ENCODE measurements at places on chromosomes 6 and 20.

- no peak for DNase-seq
These were observed 51.4 kb upstream of the LGSN start for GRCh38 chr6:63371104-63371715.

DNA sequence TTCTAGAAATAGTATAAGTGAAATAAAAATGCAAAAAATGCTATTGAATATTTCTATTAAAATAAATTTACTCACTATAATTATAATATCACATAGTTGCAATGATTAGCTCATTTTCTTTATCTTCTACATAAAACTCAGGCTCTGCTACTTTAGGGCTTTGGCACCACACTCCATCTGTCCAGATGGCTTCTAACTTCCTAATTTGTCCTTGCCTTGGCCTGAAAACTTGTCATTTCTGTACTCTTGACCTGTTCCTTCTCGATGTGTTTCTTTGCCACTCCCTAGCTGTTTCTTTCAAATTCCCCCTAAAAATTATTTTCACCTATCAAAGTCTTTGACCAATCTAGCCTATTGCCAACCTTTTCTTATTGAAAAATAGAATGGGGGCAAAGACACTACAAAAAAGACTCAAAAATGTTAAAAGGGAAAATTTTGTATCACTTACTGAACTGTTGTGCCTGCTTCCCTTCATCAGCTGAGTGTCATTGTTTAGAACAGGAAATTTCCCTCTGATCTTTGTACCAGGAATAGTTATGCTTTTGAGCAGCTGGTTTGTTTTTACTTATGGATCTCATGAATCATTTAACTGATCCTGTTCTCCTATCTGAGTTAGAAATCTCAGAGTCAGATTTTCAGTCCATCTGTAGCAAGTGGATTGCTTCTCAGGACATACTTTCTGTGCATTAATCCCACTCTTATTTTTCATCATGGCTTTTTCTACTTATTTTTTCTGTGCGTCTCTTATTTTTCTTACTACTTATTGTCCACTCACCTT is 279.2 kb upstream of the CNR1 start:
- no peak for DNase-seq

- no peak for DNase-seq
These were observed 71.8 kb downstream of the SAMD3 start for GRCh38 chr6:130150906-130151305.

DNA sequence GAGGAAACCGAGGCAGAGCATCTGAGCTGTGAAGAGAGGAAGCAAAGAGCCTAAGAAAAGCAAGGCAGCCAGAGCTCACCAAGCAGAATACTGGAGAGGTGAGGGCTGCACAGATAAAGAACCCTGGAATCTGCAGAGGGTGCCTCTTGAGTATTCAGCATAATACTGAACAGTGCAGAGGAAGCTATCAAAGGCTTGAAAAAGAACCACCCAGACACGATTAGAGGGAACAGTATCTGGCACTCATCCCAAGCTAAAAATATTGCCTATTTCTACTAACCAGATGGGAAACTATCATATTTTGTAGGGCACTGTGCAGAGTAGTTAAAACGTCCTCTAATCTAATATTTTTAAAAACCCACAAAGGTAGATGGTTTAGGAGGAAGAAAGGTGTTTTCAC is 41.8 kb upstream of the OPRM1 start:
- no peak for DNase-seq

GRCh38 chr20:3447321-3447720 is 23.5 kb upstream of the ATRN start:
- no peak for DNase-seq

GRCh38 chr20:48294196-48294595 is 508.9 kb upstream of the SULF2 start:
- no peak for DNase-seq

DNA sequence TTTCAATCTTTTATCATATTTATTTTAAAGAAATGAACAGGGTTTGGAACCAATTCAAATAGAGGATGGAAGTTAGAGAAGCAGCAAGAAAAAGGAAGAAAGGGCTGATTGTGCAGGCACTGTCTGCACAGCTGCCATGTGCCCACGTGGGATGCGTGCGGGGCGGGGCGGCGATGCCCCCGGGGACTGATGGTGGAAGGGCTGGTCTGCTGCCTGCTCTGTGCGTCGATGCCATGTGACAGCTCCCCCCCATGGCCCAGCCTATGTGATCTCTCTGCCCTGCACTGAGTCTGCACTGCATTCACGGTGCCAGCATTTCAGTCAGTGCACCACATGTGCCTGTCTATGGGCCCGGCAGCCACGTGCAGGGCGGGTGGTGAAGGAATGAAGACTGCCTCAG is 96.4 kb downstream of the IRF4 start:
- no peak for DNase-seq

- no peak for DNase-seq
These were observed 23.6 kb upstream of the RIPOR2 start for GRCh38 chr6:24959319-24959718.

- no peak for DNase-seq
These were observed 470.2 kb upstream of the BTBD3 start for GRCh38 chr20:11447371-11448100.

DNA sequence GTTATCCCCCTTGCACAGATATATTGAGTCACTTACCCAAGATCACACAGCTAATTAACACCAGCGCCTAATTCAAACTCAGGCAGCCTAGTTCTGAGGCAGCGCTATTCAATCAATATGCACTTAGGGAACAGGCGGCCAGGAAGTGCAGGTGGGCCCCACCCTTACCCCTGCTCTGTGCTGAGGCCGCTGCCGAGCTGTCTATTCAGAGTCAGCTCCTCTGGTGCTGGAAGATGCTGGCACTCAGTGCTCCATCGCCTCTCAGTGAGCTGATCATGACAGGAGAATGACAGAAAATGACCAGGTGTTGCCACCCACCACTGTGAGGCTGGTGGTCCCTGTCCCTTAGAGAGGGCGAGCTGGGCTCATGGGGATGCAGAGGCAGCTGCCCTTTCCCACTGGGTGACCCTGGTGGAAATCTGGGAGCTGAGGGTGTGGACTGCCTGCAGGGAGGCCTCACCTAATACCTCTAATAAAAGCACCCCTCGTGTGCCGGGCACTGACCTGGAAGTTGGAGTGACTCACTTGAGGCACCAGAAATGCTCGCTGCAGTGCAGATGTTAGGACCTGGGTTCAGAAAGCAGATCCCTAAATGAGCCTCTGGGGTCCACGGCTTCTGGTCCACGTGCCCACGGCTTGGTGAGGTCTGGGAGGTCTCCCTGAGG is 42.5 kb upstream of the CD93 start:
- no peak for DNase-seq

- no peak for DNase-seq
These were observed 199.5 kb upstream of the ASCC3 start for GRCh38 chr6:101080597-101080996.

DNA sequence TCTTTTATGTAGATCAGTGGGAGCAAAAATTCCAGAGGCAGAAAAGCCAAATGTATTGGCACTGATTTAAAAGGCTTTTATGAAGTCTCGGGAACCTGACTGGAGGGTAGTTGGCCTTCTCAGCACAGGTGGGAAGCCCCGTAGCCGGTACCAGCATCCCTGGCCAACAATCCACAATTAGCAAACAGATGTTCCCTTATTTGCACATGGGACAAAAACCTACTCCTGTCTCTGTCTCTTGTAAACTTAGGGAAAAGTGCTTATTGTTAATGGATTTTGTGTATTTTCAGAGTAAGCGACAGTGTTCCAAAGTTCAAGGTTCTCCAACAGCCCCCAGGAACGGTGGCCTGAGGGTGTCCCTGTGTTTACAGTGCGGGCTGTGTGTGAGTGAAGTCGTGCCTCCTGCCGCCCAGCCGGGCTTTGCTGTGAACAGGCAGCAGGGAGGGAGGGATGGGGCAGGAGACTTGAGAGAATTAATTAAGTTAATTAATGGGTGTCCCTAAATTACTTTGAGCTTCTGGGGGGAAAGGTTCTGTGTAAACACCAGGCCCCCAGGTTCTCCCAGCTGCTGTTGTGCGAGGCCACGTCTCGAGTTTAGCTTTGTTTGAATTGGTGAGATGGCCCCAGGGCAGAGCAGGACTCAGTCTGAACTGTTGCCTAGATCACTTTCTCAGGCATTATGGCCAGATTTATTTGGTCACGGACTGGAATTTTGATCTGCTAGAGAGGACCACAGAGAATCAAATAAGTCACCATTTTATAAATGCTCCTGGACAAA is 3.9 kb downstream of the SYNJ2 start:
- DNase-seq: no peak

GRCh38 chr6:119311514-119312142 is 37.9 kb downstream of the MAN1A1 start:
- no peak for DNase-seq

- peak; percentile 89 for DNase-seq
These were observed 1.0 kb upstream of the DDAH2 start for GRCh38 chr6:31729979-31730630.

GRCh38 chr6:138647006-138647405 is 126.6 kb upstream of the CCDC28A start:
- no peak for DNase-seq

DNA sequence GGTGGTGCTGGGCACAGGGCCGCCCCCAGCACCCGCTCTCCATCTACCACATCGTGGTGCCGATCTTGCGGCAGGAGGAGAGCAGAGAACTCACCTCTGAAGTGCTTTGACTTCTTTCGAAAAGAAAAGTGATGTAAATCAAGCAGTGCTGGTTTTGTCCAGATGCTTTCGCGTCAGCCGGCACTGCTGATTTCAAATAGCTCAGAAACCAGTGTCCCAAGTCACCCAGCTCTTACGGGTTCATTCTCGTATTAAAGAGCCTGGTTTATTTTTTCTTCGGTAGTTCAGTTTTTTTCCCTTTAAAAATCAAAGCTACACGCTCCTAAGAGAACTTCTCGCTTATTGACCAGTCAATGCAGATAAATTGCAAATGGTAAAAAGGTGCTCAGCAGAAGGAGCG is 32.1 kb downstream of the MYT1 start:
- no peak for DNase-seq

DNA sequence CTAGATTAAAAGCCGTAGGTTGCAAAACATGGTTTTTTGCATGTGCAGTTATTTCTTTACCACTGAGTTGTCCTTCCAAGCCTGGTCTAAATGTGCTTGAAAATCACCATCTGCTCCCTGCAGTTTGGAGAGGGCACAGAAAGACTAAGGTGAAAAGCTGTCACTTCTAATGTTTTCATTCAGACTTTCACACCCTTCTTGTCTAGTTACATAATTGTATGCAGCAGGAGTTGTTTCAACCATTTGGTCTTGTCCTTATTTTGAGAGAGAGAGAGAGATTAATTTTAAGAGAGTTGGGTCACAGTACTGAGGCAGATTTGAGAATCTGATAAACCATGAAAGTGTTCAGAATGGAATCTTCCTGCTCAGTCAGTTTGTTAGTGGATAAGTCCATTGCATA is 82.5 kb downstream of the ARID1B start:
- no peak for DNase-seq

- DNase-seq: no peak
These were observed 512.2 kb downstream of the CD109 start for GRCh38 chr6:74208239-74208638.

DNA sequence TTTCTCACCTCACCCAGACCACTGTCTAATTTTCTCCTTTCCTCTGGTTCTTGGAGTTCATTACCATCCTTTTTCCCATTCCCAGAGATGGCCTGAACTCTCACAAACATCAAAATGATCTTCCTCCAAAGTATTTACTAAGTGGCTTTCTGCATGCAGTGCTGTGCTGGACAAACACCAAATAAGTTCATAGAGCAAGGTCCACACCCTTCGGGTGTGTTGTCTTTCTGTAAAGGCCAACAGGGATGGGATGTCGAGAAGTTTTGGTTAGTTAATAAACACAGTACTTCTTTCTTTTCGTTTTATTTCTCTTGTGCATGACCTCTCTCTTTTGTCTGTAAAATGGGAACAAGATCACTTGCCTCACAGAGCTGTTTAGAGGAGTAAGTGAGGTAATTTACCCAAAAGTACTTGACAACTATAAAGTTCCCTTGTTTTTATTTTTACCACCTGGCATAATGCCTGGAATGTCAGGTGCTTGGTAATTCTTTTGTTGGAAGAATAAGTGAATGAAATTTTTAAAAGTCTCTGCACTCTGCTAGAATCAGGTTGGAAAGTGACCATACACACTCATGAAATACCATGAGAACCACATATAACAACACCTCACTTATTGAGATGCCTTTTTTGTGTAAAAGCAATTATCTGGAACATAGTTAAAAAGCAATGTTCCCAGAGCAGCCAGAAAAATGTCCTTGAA is 22.8 kb upstream of the CCN6 start:
- no peak for DNase-seq

DNA sequence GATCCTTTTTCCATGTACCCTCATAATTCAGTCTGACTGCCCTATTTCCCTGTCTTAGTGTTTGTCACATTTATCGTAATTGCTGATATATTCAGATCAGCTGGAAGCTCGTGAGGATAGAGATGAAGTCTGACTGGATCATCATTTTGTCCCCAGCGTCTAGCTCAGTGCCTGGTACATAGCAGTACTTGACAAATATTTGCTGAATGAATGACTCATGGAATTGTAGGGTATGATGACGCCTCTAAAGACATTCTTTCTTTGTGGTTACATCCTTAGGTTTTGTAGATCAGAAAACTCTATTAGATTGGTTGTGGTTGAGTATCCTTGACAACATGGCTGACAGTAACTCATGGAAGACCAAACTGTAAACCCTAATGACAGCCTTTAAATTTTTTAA is 68.9 kb downstream of the MTHFD1L start:
- DNase-seq: no peak

DNA sequence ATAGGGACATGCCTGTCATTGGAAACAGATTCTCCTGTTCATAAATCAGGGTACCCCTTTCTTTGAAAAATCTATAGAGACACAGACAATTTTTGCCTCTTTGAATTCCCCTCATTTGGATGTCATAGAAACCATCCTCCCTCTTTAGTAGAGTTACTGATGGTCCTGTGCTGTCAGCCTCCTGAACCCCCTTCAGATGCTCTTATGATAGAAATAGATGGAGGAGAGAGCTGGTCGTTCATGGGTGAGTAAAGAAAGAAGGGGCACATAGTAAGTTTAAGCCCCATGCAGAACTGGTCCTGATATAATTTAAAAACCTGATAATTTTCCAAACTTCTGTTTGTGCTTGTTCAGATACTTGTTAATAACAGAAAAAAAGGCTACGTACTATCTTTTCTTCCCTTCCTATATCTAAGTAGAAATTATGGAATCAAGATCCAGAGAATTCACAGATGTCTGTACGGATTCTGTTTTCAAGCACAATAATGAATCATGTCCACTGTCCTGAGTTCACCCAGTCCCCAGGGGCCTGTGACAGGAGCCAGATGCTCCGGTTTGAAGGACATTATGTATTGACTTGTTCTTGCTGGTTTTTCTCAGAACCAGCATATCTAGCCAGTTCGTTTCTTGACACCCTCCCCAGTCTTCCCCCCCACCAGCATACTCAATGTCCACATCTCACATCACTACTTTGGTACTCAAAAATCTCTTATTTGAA is 78.1 kb downstream of the NCOA7 start:
- no peak for DNase-seq

- DNase-seq: no peak
These were observed 54.4 kb downstream of the DTNBP1 start for GRCh38 chr6:15608396-15608795.

DNA sequence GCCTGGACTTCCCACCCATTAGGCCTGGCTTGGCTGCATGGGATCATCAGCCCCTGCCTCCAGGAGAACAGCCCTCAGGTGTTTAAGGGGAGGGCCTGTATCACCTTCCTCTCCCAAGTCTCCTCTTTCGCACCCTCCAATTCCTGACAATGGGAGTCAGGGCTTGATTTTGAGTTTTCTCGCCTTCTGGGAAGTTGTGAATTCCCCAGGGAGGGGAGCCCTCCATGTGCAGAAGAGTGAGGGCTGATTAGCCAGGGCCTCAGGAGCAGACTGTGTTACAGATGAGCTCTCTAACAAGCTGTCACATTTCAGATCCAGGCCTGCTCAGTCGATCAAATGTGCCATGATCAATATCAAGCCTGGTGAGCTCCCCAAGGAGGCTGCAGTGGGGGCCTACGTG is 42.4 kb downstream of the CNBD2 start:
- DNase-seq: no peak
